ENCODE measurements at places on chromosomes 2 and 18.

- DNase-seq: no peak
Measured at GRCh38 chr2:181658444-181658843, 1.5 kb upstream of the CERKL start.

DNA sequence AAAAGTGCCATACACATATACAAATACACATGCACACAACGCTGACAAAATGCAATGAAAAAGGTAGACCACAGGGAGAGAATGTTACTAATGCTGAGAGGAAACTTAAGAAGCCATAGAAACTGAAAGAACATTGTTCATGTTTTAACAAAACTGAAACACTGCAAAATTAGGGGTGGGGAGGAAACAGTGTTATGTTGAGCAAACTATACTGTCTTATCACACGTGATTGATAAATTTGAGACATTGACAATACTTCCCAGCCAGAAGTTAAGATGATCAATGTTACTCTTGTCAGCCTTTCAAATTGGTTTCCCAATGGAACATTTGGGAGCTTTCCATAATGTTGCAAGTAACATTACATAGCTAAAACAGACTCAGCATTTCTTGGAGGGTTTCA lies 165.5 kb downstream of the L3MBTL4 start:
- DNase-seq: no peak

DNA sequence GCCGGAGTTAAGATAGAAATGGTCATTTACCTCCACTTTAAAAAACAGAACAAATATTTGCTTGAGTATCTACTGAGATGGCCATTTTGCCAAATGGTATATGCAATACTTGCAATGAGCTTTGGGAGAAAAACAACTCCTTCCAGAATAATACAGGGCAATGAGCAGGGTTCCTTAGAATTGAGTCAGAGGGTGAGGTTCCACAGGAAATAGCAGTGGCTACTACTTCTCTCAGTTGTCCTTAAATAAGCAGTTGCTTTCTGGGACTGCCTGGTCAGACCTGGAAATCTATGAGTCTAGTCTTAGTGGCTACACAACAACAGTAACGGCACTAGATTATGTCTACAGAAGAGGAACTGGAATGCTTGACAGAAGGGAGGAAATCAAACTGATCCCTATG lies 80.9 kb upstream of the CCDC85A start:
- DNase-seq: no peak

GRCh38 chr2:109318150-109318948 lies 189.3 kb downstream of the SH3RF3 start:
- DNase-seq: no peak

- DNase-seq: no peak
Measured at GRCh38 chr2:120105360-120105759, 92.5 kb downstream of the EPB41L5 start.

GRCh38 chr2:161983331-161983651 lies 90.7 kb downstream of the DPP4 start:
- DNase-seq: no peak

Measured in stimulated activated CD8-positive, alpha-beta memory T cell treated with anti-CD3 and anti-CD28 coated beads, Interleukin-4, amount 100 ng/mL, for 1 hour (primary cell).